ENCODE measurements at places on chromosomes 16 and 17. TPM values are rescaled to one million over a fixed set of nuclear protein-coding genes. Genes with fewer than 3 reads are reported as not detected.

Gene ST6GALNAC1
- total RNA-seq, result 1.8 TPM

Gene CCL4L2
- total RNA-seq, result not detected

Gene C1QTNF1
- 213 TPM for total RNA-seq

Gene MFAP4
- 14.3 TPM for total RNA-seq

Gene KRT32
- total RNA-seq, result not detected

Gene SOST
- not detected for total RNA-seq

Gene GNG13
- not detected for total RNA-seq

Gene GP2
- not detected for total RNA-seq

Gene GUCY2D
- total RNA-seq, result not detected

Gene KRT39
- total RNA-seq, result not detected

Gene PDIA2
- total RNA-seq, result 0.22 TPM

Gene MFSD6L
- not detected for total RNA-seq

Gene ABCC12
- total RNA-seq, result not detected

Gene CASKIN1
- not detected for total RNA-seq

Gene PPY
- not detected for total RNA-seq

Gene SULT1A2
- 1.1 TPM for total RNA-seq

Gene CBX4
- 3.9 TPM for total RNA-seq

Gene HS3ST3A1
- not detected for total RNA-seq

Gene TNFRSF13B
- total RNA-seq, result not detected

Gene IL34
- not detected for total RNA-seq
